CD8-positive, alpha-beta memory T cell (primary cell): ENCODE measurements at places on chromosomes 11 and 22. TPM values are rescaled to one million over a fixed set of nuclear protein-coding genes. Genes with fewer than 3 reads are reported as not detected.

SLC22A25 gene
- not detected for total RNA-seq

KRTAP5-10 gene
- not detected for total RNA-seq

TRPM5 gene
- not detected for total RNA-seq

SPI1 gene
- total RNA-seq, result 1.8 TPM

KCNQ1OT1 gene
- total RNA-seq, result 0.20 TPM

SLC22A8 gene
- total RNA-seq, result not detected

POU2AF3 gene
- not detected for total RNA-seq

ZNF280B gene
- 3.0 TPM for total RNA-seq

CASP1 gene
- total RNA-seq, result 30.0 TPM

RAPSN gene
- 0.29 TPM for total RNA-seq

MYEOV gene
- total RNA-seq, result 0.89 TPM

ART1 gene
- not detected for total RNA-seq

ARHGAP20 gene
- 0.09 TPM for total RNA-seq

SMC1B gene
- 0.37 TPM for total RNA-seq

MRGPRG gene
- not detected for total RNA-seq

RHOD gene
- 1.7 TPM for total RNA-seq

TIMP3 gene
- total RNA-seq, result 0.22 TPM

SH3BP1 gene
- 94.6 TPM for total RNA-seq

AQP11 gene
- total RNA-seq, result 0.11 TPM

VSIG2 gene
- total RNA-seq, result 0.40 TPM

CCDC73 gene
- not detected for total RNA-seq

SMDT1 gene
- 67.9 TPM for total RNA-seq

BEST1 gene
- total RNA-seq, result not detected

TMEM45B gene
- 0.44 TPM for total RNA-seq

ALX4 gene
- total RNA-seq, result not detected

CBLIF gene
- not detected for total RNA-seq

PRR5L gene
- total RNA-seq, result 28.4 TPM

TECTA gene
- total RNA-seq, result 0.29 TPM

CCDC15 gene
- 3.7 TPM for total RNA-seq
